ENCODE measurements at places on chromosomes 7 and 10.

DNA sequence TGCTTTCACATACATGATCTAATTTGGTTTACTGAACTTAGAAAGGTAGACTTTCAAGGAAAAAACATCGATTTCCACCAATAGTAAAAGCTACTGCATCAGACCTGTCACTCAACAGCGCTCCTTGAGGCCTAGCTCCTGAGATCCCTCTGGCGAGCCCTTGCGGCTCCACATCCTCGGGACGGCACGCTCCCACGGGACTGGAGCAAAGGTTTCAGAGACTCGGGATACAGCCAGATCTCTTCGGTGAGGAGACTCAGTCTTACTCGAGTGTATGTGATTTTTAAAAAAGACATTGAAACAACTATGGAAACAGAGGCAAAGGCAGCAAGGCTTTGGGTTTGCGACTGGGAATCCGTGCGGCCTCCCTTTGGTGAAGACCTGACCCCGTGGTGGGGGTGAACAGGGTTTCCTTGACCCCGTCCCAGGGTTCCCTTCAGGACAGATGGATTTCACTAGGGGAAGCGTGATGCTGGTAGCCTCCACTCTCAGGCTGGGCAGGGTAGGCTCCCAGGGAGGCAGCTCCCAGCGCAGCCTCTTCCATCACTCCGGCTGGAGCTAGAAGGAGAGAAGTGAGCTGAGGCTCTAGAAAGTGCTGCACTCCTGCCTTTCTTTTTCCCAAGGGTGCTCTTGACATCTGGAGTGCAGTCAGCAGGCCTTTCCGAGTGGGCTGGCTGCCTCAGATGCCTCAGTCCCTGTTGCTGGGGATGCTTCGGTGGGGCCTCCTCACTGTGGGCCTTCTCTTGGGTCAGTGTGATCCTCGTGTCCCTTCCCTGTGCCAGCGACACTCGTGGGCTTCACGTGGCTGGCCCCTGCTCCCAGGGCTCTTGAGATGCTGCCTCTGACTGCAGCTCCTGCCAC, 5.8 kb upstream of the ATP6V0E2 start:
- no peak for DNase-seq

DNA sequence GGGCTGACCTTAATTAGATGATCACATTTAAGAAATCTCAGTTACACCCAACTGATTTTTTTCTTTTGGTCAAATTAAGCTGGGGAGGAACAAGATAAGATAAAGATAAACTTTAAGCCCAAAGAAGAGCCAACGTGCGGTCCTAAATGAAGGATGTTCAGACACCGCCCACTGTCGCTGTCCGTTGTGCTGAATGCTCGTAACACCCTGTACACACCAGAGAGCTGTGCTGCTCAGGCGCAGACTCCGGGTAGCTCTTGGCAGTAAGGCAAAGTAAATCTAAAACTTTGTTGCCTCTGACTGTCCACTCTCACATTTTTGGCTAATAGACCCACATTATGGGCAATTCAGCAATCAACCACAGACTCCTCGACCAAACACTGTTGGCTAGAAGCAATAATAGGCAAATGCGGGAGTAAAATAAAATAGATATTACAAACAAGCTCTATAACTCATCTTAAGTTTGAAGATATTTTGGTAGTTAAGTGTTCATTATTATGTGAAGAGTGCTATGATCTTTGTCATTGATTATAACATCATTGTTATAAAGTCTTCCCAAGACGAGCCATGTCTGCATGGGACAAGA, 57.1 kb downstream of the PLPP4 start:
- peak; percentile 25 for DNase-seq

DNA sequence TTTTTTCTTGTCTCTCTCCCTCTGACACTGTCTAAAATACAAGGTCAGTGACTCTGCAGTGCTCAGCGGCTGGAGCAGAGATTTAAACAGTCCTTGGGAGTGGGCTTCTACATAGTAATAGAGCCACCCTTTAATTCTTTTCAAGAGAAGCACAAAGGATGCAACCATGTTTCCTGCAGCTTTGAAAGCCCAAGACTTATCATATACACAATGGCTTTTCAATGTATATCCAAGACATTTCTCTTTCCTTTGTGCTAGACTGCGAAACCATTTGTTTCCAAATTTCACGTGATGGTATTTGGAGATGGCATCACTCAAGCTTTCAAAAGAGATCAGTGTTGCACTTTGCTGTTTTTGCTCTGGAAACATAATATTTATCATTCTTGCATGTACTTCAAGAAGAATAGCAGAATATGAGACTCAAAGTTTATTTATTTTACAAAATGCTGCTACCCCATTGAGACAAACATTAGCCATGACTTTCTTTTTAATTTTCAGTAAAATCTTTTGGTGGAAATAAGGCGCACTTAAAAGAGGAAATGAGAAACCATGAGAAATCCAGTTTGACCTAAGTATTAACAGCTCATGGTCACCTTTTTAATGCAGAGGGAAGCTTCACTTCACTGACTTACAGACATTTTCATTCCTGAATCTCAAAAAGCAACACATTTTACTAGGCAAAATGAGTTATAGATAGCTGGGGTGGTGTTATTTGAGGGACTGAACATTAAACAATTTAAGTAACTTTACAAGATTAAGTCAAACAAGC, 76.6 kb downstream of the SEMA3C start:
- no peak for DNase-seq

DNA sequence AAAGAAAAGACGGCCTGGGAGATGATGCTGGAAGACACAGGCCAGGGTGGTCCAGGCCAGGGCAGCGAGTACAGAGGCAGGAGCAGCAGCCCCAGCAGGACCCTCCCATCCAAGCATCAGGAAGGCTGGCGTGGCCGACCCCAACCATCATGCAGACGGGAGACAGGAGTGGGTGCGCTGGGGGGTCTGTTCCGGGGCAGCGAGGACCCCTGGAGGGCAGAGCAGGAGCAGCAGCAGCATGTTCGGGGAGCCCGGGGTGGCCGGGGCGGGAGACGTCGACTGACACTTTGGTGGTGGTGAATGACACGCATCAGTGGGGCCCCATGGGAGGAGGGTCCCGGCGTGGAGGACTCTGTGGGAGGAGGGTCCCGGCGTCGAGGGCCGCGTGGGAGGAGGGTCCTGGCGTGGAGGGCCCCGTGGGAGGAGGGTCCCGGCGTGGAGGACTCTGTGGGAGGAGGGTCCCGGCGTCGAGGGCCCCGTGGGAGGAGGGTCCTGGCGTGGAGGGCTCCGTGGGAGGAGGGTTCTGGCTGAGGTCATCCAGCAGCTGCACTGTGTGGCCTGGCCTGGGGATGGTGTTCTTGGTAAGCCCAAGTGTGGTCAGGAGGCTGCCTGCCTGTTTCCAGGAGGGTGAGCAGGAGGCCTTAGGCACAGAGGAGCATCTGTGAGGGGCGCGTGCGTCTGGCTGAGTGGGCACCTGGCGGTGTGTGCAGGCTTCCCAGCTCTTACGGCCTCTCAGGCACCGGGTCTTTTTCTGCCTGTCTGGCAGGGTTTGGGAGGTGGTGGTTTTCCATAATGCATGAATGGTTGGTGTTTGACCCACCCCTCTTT, 38.9 kb downstream of the FAM20C start:
- no peak for DNase-seq

- DNase-seq = no peak
Measured at GRCh38 chr7:44808914-44809393, 12.5 kb downstream of the PPIA start.

- DNase-seq = no peak
Measured at GRCh38 chr7:115582956-115583355, 447.6 kb downstream of the TFEC start.

GRCh38 chr10:58087896-58088295, 179.8 kb downstream of the IPMK start:
- no peak for DNase-seq

DNA sequence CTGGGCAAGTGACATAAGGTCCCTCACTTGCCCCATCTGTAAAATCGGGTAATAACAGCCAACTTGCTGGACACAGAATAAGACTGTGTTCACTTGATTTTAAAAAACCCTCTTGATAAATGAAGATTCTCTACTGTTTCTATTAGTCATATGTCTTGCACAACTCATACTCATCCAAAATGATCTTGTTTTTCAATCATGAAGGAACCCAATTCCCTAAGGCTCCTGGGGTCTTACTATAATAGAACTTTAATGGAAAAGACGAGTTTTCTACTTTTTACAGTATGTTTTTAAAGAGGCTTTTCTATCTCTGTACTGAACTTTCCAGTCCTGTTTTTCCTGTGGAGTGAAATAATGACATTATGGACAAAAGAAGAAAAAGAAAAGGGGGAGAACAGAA, 103.8 kb downstream of the ARID5B start:
- no peak for DNase-seq

- DNase-seq = no peak
Measured at GRCh38 chr7:5497295-5498103, 73.9 kb upstream of the TNRC18 start.

Data from COLO829 (cell line).